ENCODE measurements at places on chromosomes 6 and 20.
A peak's percentile ranks its signal among the peaks of the same experiment; 100 is the strongest.

GRCh38 chr6:26477426-26477825 lies 19.7 kb downstream of the BTN2A1 start:
- DNase-seq: no peak

DNA sequence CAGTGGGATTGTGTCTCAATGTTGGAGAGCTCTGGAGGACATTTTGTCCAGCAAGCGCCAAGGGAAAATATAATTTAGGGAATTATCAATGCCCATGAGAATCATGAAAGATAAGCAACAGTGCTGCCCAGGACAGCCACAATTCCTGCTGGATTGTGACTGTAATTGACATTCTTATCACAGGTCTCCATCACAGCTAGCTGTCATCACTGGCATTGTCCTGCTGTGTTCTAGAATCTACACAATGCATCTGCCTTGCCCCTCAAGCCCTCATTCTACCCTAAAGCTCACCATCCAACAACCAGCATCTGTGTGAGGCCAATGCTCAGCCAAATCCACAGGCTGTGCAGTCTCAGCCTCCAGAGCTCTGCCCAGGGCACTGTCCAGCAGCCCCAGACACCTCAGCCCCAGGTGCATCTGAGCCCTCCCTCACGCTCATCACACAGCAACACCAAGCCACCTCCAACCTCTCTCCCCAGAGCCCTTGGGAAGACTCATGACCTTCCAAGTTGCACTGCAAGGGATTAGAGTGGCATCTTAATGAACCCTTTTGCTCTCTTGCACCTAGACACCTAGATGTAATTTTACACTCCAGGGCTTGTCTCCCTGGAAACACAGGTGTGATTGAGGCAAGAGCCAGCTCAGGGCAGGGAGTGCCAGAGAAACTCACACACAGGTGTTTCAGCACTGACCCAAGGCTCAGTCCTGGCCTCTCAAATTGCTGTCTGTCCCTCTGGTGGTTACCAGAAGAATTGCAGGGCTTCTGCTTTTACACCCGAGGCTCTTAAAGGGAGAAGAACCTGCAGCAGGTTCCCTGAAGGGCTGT lies 85.2 kb upstream of the PHACTR3 start:
- DNase-seq: peak; percentile 28

GRCh38 chr20:12057778-12058177 lies 140.1 kb downstream of the BTBD3 start:
- no peak for DNase-seq

- no peak for DNase-seq
These were observed 374.1 kb downstream of the CD109 start for GRCh38 chr6:74070091-74070490.

GRCh38 chr20:3318226-3318884 lies 79.4 kb upstream of the SLC4A11 start:
- DNase-seq: no peak

DNA sequence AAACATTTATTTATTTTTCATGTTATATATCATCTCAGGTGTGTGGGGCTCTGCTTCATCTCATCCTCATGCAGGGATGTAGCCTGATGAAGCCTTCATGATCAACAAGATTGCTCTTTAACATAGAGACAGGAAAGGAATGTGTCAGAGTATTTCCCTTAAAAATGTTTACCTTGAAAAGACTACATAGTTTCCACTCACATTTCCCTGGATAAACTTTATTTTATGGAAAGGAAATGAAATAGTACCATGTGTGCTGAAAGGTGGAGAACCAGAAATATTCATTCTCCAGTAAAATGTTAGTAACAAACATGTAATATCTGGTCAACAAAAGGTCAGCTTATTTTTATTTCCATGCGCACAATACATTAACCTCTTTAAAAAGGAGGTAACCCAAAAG lies 155.8 kb downstream of the GRM1 start:
- DNase-seq: no peak

GRCh38 chr20:33172781-33173180 lies 4.8 kb downstream of the BPIFA2 start:
- peak; percentile 86 for DNase-seq

DNA sequence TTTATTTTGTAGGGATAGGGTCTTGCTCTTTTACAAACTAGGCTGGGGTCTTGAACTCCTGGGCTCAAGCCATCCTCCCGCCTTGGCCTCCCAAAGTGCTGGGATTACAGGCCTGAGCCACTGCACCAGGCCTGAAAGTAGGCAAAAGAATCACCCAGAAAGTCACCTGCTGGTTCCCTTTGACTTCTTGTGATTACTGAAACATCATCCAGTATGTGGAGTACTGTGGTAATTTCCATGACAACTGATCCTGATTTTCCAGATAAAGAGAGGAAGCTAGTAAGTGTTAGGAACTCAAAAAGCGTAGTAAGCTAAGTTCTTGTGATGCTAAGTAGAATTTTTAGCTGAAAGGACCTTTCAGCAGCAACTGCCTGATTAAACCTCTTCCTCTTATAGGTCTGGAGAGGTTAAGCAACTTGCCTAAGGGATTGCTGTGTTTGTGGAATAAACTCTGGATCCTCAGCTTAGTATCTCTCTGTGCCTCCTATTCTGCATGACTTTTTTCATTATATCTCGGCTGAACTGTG lies 16.8 kb downstream of the RALY start:
- DNase-seq: no peak

DNA sequence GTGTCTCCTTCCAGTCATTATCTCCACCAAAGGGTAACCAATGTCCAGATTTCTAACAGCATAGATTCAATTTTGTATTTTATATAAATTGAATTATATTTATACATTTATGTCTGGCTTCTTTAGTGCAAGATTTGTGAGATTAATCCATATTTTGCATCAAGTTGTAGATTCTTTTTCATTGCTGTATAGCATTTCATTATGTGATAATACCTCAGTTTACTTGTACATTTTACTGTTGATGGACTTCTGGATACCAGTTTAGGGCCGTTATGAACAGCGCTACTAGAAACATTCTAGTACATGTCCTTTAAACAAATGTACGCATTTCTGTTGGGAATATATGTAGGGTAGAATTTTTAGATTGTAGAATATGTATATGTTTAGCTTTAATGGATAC lies 6.2 kb downstream of the BLTP3A start:
- DNase-seq: no peak

- no peak for DNase-seq
These were observed 368.9 kb downstream of the LAMA2 start for GRCh38 chr6:129251669-129252376.

- no peak for DNase-seq
These were observed 24.6 kb downstream of the KDM1B start for GRCh38 chr6:18179770-18180356.

DNA sequence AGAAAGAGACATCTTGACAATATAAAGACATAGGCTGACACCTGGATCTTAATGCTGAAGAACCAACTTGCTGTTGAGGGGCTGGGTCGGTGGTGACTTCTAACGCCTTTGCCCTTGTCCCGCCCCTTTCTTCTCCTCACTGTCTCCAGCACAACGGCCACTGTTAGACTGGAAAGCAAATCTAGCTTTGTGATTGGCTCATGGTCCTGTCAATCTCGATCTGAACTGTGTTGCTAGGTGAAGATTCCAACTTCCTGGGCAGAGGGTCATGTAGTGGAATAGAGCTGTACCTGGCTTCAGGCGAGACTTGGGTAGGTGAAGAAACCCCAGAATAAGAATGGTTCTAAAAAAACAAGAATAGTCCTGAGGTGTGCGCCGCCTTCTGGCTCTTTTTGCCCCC lies at the start of gene PGK2:
TSS of gene PGK2 (minus strand) at position 110 of the 400 bp plus-strand sequence. CDS start at position 12, 98 bp downstream.
- DNase-seq: no peak

DNA sequence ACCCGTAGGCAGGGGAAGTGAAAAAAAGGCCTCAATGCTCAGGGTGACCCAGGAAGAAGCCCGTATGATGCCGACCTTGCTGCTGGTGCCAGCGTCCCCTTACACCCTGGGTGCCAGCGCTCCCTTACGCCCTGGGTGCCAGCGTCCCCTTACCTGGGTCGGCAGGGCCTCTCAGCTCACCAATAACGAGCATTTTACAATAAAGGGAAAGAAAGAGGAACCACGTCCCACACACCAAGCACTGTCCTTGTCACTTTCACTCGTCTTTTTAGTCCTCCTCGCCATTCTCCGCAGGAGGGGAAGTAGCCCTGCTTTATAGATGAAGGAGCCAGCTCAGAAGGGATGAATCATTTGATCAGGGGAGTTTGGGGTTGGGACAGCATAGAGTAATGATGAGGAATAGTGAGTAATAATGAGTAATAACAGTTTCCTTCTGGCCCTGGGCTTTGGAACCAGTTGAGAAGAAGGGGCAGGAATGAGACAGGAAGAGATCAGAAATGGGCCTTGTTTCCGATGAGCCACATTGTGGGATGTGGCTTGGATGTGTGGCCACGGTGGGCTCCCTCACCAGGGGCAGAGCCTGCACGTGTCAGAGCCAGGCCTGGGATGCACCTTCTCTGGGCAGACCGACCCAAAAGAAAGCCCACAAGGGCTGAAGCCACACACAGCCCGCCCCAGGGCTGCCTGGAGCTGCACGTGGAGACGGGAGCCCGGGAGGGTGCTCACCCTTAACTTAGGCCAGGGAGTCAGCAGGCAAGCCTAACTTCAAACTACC lies 75.7 kb downstream of the SYNJ2 start:
- DNase-seq: no peak

- DNase-seq: peak; percentile 96
These were observed 702.1 kb downstream of the FRK start for GRCh38 chr6:115358616-115359015.

DNA sequence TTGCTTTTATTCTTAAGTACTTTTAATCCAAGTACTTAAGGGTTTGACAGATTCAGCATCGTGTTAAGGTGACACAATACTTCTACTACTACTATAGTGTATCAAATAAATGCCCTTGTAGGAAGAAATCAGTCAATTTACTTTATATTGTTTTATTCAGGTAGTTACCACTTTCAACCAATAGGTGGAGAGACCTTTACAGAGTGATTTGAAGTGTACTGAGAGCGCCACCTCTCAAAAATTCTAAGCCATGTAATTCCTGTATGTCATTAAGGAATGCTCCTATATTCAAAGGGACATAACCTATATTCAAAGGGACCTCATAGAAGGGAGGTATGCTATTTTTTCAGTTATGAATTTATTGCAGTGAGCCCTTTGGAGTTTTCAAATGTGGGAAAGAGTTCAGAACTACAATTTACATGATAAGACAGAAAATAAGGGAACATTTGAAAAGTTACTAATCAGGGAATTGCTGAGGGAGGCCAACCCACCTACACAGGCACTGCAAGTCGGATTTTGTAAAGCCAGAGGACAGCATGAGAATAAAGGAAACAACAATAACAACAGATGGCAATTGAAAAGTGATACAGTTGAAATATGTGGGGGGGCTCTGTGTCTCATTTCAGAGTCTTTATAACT lies 955.6 kb downstream of the TBC1D32 start:
- DNase-seq: no peak

DNA sequence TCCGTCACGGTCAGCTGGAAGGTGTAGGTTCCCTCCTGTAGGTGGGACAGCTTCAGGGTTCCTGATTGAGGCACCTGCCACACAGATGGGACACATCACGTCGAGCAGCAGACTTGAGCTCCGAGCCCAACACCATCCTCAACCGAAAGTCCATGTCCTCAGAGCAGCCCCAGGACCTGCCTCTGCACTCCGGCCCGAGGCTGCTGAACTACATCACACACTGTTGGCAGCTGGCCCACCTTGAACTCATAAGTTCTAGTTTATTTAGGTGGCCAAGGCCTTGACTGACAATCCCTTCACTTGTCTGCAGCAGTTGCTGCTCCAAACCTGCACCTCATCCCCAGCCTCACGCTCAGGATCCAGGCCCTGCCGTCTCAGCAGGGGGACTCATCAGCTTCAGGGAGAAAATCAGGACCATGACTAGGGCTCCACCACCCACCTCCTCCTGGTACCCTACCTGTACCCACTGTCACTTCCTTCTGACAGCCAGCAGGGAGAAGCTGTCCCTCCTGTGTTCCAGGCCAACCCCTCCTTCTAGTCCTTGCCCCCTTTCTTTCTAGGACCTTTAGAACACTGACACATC lies 21.0 kb downstream of the LRP11 start:
- DNase-seq: no peak

DNA sequence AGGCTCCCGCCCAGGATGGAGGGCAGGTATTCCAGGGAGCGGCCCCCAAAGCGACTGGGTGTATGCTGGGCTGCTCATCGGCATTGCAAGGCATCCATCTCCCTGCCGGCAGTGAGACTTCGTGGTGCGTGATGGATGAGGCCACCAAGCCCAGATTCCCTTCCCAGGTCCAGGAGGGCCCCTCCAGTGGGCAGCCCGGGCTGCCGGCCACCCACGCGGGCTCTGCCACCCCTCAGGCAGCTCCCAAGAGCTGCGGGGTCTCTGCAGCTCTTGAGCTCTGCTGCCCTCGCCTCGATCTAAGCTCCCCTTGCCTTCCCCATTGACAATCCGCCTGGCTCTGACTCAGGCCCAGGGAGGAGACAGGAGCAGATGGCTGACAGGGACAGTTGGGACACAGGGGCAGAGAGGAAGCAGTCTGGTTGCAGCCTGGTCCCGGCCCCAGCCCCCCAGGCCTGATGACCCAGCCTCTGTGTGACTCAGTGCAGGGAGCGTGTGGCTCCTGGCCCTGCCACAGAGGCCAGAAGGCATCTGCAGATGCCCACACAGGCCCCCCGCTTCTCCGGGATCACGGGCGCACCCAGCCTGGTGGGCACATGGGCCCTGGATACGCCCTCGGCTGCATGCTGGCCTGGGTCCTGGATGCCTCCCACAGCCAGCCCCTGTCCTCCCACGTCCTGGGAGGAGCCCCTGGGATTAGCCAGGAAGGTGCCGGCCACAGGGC lies 33.0 kb downstream of the SLCO4A1 start:
- no peak for DNase-seq

- DNase-seq: no peak
These were observed 57.0 kb upstream of the FRMD1 start for GRCh38 chr6:168136001-168136400.

DNA sequence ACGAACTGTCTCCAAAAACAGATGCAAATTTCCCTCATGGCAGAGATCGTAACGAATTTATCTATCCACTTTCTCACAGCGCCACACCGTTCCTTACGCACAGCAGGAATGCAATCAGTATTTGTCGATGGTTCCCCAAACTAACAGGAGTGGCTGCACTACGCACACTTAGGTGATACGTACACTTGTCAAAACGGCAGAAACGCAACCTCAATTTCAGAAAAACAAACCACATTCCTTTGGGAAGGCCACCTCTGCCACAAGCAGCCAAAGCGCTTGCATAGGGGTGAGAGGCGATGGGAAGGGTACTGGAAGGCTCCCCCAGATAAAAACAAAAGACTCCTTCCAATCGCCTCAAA lies 638 bp downstream of the MDN1 start:
- DNase-seq: no peak

- DNase-seq: no peak
These were observed 38.1 kb downstream of the JARID2 start for GRCh38 chr6:15283986-15284361.
